ENCODE measurements at places on chromosomes 12 and 14.

DNA sequence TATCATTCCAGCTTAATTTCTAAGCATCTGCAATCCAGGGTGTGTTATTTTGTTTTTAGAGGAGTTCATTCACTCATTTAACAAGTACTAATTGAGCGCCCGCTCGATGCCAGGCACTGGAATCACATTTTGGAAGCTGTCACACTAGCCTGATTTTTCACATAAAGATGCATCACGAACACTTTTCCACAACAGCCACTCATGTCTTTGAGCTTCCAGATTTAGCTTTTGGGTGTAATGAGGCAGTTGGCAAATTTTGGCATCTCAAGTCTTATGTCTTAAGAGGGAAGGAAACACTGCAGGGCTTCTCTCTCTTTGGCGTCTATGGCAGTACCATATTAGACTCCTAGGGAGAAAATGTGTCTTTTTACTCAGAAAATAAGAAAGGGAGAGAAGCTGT, 14.0 kb downstream of the NRXN3 start:
- DNase-seq: no peak

DNA sequence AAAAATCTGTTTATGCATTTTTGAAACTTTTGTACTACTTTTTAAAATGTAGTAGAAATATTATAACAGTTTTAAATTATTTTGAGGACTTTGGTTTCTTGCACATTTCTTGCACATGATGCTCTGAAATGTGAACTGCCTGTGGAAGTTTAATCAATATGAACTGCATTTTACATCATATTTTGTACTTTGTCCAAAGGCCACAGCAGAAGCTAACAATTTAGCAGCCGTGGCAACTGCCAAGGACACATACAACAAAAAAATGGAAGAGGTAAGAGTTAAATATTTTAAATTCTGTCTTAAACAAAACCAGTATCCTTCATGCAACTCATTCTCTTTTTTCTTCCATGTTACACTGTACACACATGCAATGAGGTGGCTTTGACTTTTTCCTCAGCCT, 45.1 kb downstream of the SAV1 start:
- no peak for DNase-seq

DNA sequence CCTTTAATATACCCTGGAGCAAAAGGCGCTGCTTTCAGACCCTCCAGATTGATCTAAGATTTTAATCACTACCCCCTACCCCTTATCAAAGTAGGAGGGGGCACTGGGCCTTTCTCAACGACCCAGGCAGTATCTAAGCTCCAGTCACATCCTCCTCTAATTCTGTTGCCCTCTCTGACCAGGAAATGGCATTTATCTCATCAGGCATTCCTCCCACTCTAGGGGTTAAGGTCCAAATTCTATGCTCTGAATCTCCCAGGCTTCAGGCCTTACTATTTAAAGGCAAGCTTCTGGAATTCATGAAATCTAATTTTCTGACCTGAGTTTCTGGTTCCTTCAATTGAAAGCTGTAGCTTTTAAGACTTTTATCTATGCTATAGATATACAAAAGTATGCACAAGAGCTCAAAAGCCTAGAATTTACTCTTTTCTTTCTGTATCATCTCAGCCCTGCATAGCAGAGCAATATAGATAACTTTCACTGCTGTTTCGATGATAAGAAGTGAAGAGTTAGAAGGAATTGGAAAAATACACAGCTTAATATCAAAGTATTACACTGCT, 622.9 kb downstream of the RPS29 start:
- no peak for DNase-seq

DNA sequence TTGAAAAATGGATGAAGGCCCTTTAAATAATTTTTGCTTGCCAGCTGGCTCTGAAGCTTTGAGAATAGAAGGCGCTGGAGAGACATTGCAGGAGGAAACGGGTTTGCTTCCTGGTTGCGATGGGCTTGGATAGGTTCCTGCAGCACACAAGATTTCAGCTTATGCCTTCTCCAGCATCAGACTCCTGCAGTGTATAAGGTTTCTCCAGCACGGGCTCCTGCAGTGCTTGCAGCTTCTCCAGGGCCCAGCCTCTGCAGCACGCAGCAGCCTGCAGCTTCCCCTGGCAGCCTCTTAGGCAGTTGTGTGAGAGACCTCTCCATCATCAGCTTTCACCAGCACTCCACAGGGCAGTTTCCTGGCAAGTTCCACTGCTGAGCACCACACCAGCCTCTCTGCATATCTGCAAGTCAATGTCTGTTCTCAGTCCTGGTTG, 78.7 kb upstream of the ZDHHC17 start:
- DNase-seq: no peak

DNA sequence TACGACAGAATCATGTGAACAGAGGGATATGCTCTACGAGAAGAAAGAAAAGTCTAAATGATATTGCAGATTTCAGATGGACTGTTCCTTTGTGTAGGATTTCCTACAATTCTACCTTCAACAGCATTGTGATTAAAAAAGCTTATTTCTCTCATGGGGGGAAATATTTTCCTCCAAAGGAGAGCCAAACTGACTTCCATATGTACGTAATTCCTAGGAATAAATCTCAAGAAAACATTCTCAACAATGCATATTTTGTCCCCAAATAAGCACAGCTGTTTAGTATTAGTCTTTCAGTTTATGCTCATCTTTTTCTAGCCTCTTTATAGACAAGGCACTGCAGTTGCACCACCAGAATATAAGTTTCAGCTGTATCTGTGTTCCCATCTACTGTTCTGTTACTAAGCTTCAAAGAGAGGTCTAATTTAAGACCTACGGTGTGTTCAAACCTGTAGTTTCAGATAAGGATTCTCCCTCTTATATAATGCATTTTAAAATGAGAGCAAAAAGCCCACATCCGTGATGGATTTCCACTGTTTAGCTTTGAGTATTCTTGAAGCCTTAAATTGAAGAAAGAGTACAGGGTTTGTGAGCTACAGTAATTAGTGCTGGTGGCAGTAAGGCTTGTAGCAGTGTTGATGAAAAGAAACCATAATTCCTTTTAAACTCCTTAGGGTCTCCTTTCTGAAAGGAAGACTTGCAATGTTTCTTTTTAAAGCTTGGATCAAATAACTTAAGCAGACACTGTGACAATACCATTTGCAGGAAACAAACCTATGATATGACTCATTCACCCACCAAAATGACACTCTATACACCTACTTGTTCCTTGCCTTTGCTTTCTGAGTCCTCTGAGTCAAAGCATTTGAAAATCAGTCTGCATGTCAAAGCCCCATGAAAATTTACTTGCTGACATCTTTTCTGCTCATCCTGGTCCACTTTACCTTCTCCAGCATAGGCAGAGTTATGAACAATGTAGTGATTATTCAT, 754.1 kb downstream of the NOVA1 start:
- DNase-seq: no peak

DNA sequence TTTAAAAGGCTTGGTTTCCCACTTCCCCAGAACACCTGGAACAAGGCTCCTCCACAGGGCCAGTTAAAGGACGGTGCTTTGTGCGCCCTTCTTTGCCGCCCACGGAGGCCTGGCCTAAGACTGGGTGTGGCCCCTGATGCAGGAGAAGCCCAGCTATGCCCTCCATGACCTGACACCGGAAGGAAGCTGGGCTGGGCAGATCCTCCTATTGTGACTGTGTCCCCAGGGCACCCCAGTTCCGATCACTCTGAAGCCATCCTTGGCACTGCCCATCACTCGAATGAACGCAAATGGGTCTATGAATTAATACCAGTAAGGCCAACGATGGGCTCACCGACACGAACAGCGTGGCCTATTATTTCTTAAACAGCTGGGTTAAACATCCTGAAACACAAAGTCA, 42.6 kb downstream of the FBXO21 start:
- DNase-seq: no peak

DNA sequence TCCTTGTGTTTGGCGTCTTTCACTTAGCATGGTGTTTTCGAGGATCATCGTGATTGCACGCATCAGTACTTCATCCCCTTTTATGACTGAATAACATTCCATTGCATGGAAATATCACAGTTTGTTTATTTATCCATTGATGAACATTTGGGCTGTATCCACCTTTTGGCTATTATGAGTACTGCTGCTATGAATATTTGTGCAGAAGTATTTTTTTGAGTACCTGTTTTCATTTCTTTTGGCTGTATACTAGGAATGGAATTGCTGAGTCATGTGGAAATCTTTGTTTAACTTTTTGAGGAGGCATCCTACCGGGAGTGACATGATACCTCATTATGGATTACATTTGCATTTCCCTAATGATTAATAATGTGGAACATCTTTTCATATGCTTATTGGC, 66.4 kb downstream of the WNK1 start:
- DNase-seq: no peak

DNA sequence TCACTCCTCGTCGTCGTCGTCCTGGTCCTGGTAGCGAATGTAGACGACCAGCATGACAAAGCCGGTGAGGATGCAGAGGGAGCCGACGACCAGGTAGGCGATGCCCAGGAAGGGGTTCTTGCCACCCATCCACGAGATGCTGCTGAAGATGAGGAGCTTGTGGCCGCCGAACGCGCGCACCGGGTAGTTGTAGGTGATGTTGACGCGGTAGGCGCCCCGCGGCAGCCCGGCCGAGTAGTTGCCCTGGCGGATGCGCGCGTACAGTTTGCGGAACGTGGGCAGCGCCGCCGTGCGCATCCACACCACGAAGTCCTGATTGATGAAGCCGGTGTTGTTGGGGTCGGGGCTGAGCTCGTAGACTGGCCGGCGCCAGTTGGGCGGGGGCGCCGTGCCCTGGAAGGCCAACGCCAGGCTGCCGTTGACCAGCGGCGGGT, 1.0 kb downstream of the TMEM30B start:
- peak; percentile 70 for DNase-seq

- DNase-seq: no peak
Observed at GRCh38 chr12:21827083-21827482, 52.6 kb upstream of the KCNJ8 start.

DNA sequence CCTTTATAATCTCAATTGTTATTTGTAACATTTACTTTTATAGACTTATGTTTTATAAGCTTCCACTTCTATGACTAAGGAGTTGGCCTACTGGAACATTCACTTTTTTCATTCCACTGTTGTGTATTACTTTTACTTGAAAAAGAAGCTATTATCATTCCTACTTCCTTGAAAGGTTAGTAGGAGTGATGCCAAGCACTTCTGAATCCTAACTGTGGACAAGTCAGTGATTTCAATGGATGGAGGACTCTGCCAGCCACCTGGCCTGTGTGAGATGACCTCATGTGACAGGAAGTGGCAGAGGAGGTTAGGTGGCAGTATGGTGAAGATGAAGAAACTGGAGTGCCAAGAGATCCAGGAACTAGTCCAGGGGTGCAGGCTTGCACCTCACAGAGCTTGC, 46.0 kb downstream of the TECPR2 start:
- DNase-seq: no peak

DNA sequence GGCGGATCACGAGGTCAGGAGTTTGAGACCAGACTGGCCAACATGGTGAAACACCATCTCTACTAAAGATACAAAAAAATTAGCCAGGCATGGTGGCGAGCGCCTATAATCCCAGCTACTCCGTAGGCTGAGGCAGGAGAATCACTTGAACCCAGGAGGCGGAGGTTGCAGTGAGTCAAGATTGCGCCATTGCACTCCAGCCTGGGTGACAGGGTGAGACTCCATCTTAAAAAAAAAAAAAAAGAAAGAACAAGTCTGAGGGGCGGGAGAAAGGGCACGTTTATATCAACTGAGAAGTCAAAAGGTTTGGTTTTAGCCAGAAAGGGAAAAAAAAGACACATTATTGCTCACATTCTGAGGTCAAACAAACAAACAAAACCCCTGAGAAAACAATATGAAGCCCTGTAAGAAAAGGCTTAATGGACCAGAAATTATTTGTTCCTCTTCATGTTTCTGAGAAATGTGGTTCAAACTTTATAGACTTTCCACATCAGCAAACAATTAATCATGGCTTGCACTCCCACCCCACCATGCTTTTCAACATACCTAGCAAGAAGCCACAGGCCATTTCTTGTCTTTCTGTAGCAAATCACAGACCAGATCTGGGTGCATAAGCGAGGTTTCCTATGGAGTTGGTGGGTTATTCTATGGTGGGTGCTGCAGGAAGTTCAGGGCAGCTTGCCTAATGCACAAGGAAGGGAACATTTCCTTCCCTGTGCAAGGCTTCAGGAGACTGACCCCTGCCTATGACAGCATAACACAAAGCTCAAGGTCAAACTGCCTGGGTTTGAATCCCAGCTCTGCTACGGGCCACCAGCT, 80.1 kb downstream of the SSPN start:
- DNase-seq: no peak

DNA sequence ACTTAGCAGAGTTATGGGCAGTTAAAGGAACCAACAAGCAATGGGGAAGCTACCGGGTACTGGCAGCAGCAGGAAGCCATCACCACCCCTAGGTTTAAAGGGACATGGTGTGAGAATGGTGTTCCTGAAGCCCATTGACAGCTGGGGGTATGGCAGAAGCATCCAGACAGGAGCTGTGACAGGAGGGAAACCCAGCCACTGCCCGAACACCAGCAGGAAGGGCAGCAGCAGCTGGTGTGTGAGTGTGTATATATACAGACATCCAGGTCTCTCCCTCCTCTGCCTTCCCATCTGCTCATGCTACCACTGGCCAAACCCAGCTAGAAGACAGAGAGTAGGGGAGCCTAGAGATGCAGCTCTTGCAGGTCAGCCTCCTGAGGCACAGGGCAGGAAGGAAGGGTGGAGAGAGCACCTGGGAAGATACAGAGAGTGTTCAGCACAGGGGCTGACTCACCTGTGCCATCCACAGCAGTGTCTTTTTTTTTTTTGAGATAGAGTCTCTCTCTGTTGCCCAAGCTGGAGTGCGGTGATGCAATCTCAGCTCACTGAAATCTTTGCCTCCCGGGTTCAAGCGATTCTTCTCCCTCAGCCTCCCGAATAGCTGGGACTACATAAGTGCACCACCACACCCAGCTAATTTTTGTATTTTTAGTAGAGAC, 9.2 kb upstream of the ADCK1 start:
- DNase-seq: no peak

GRCh38 chr14:89384636-89385035, 32.4 kb downstream of the FOXN3 start:
- DNase-seq: no peak

DNA sequence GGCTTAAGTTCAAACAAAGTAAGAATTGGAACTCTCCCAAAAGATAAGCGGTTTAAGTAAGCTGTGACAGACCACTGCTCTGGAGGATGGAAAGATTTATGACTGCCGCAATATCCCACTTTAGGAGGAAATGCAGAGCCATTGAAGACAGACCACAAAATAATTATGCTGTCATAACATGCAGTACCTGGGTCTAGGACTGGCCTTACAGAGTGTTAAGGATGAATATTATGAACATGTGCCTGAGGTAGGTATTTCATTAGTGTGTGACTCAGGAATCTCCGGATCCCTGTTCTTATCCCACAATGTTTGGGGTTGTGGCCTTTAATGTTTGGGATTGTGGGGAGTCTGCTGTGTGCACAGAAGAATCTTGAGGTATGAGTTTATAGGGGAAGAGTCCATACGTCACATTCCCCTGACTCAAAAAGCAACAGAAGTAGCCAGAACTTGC, 114.9 kb downstream of the SAMD4A start:
- DNase-seq: no peak
